Endodermal cell (in vitro differentiated cells): ENCODE measurements at places on chromosomes 6 and 20.

- no peak for DNase-seq
Measured at GRCh38 chr6:169048185-169048864, 205.3 kb downstream of the THBS2 start.

DNA sequence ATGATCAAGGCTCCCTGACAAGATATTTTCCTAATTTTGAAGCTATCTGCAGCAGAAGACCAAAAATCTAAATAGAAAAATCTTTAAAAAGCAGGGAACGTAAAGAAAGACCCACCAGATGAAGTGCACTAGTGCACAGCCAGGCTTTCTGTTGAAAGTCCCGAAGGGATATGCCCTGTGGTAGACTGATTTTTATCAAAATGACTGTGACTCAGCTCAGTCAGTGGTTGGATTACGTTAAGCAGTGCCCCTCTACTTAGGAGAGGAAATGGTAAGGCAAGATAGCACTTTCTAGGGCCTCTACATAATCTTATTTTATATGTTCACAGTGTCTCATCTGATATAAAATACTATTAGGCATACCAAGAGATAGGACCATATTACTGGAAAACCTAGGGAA, 123.4 kb upstream of the RAB32 start:
- DNase-seq = no peak

DNA sequence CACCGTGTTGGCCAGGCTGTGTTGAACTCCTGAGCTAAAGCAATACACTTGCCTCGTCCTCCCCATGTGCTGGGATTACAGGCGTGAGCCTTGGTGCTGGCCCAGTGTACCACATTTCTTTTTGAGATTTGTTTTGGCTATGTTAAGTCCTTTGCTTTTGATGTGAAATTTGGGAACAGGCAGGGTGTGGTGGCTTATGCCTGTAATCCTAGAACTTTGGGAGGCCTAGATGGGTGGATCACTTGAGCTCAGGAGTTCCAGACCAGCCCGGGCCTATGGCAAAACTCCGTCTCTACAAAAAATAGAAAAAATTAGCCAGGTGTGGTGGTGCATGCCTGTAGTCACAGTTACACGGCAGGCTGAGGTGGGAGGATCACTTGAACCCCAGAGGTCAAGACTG, 40.2 kb downstream of the GINS1 start:
- no peak for DNase-seq

DNA sequence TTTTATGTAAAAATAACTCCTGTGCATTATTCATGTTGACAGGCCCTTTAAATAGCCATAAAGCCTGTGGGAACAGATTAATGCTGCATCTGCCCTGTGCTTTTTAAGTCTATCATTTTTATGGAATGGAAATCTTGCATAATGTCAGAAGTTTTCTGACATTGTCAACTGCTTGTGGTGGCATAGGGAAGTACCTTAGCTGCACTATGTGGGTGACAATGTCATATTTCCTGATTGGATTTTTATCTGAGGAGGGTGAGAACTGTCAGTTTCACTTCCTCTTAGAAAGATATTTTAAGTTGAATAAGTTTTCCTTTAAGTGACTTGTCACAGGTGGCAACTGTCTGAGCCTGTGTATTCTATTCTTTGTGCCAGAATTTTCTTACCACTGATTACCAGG, 267.9 kb downstream of the PLCB1 start:
- no peak for DNase-seq

DNA sequence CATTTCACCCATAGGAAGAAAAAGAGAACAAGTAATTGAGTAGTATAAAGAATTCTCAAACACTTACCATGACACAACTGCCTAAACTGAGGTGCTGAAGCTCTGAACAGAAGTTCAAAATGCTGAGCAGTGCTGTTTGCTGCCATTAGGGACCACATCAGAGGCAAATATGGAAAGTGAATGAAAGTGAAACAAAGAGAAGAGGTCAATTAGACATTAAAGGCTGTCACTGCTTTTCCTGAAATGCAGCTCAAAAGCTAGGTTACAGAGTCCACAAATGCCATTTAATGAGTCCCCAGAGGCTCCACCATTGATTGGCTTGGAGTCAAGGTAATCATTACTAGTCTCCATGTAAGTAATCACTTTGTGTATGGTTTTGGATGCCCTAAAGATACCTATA, 46.1 kb downstream of the POU3F2 start:
- DNase-seq = no peak

DNA sequence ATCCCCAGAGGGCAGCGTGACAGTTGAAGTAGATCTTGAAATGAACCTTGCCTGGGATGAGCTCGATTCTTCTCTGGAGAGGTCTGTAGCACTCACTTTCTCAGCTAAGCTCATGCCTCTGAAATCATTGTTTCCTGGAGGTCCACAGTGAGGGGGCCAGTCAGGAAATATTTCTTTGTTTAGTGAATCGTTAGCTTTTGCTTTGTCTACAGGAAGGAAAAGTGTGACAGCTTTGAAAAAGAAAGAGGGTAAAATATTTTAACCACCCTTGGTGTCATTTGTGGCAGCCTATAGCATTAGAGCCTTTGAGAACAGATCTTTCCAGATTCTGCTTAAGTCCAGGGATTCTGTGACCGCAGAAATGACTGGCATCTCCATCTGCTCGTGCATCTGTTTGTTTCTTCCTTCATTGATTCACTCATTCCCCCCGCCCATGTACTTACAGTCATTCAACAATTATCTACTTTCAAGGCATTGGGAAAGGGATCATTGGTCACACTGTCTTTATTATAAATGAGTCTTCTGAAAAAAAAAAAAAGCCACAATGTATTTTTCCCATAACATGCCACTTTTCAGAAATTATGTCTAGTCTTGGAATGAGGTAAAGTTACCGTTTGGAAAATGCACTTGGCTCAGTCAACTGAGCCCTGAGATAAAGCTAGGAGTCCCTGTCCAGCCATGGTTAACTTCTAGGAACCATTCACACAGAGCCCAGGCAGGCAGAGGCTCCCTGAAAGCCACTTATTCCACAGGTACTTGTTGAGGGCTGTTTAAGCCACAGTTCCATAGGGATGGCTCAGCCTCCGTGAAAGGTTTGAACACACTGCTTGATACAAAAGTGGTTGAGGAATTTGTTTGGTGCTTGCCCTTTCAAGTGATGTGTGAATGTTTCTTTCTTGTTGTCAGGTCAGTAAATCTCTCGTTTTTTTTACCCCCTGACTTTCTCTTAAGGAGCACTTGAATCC, 86.0 kb downstream of the TIAM2 start:
- DNase-seq = peak; percentile 69

DNA sequence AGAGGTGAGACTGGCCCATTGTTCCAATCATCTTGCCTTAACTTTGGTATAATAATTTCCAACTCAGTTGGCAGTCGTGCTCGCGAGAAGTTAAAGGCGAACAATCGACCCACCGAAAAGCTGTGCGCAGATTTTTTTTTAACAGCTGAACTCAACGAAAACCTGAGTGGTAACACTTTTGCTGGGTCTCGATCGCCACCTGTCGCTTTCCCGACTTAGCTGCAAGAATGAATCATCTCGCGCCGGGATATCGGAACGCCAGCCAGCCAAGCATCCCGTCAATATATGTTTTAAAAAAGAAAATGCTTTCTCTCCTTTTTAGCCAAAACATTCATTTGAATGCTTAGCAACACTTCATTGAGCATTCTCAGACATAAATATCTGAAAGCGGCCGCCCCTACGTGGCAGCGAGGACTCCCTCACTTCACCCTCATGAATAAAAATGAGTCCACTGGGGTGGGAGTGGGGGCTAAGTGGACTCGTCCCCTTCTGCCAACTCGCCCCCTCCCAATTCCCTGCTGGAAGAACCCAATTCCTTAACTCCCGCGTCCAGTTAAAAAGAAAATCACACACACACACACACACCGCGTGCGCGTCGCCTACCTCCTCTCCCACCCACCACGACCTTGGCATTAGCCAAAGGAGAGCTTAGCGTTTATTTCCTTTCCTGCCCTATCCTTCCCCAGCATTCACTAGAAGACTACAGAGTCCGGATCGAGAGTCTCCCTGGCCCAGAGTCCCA, 1.5 kb downstream of the COL12A1 start:
- DNase-seq = peak; percentile 92

GRCh38 chr6:1382331-1382882, 7.0 kb upstream of the FOXF2 start:
- DNase-seq = peak; percentile 76

- peak; percentile 94 for DNase-seq
Measured at GRCh38 chr6:30882759-30883684, 1.3 kb upstream of the DDR1 start.

DNA sequence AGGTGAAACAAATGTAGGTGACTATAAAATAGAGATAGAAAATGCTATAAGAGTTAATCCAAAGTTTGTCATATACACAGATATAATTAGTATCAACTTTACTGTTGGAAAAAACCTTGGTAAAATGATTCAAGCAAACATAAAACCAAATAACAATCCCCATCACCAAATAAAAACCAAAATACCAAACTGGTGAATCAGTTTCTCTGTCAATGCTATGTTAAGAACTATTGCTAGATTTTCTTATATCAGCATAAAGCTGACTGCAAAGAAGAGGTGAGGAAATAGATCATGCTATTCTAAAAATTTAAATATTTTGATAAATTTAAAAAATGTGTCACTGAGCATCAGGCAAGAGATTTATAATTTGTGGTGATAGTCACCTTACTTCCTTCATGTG, 658.4 kb downstream of the PHF3 start:
- DNase-seq = no peak

- DNase-seq = no peak
Measured at GRCh38 chr20:50865591-50865990, 65.6 kb downstream of the ADNP start.

GRCh38 chr6:36999061-36999750, 6.2 kb upstream of the FGD2 start:
- DNase-seq = no peak

DNA sequence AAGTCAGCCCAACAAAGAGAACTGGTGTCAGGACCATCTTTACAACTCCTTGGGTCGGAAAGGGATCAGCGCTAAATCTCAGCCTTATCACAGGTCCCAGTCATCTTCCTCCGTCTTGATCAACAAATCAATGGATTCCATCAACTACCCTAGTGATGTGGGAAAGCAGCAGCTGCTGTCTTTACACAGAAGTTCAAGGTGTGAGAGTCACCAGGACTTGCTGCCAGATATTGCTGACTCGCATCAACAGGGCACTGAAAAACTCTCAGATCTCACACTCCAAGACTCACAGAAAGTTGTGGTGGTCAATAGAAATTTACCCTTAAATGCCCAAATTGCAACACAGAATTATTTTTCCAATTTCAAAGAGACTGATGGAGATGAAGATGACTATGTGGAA, 25.3 kb upstream of the MTHFD1L start:
- no peak for DNase-seq

- no peak for DNase-seq
Measured at GRCh38 chr6:7494638-7495037, 46.8 kb upstream of the DSP start.

DNA sequence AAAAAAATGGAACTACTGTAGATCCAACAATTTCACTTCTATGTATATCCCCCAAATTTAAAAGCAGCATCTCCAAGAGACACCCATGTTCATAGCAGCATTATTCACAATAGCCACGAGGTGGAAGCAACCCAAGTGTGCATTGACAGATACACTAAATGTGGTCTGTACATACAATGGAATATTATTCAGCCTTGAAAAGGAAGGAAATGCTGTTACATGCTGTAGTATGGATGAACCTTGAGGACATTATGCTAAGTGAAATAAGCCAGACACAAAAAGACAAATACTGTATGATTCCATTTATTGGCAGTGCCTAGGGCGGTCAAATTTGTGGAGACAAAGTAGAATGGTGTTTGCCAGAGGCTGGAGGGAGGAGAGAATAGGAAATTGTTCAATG, 34.2 kb downstream of the CAP2 start:
- DNase-seq = no peak

DNA sequence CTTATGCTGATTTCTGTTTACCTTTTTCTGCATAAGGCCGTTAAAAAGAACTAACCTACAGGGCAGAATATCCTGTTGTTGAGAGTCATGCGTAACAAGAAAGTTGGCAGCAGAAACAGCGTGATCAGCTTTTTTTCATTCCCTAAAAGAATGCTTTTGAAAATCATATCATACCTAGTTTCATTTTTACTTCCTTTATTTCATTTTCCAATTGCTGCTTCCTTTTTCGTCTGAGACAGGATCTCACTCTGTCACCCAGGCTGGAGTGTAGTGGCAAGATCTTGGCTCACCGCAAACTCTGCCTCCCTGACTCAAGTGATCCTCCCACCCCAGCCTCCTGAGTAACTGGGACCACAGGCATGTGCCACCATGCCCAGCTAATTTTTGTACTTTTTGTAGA, 4.1 kb downstream of the CALHM6 start:
- DNase-seq = no peak

DNA sequence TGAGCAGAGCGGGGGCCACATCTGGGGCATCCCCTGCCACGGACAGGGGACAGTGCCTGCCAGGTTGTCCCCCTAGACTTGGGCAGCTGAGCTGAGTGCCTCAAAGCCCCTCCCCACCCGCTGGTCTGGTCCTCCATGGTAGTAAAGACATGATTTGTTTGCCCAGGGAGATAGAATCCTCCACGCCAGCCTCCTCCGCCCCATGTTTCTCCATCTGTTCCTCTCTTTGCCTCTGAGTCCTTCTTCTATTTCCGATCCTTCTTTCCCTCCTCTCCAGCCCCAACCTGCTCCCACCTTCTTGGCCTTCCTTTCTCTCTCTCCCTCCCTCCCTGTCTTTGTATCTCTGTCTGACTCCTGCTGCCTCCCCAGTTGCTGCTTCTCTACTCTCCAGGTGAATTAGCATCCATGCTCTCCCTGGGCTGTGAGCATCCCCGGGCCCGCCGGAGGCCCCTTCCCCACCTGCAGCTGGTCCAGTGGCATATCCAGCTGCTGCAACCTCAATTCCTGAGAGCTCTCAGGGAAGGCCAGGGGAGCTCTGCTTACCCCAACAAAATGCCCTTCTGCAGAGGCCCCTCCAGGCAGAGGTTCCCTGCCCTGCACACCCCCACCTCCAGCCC, 45.8 kb downstream of the CPNE5 start:
- DNase-seq = no peak

DNA sequence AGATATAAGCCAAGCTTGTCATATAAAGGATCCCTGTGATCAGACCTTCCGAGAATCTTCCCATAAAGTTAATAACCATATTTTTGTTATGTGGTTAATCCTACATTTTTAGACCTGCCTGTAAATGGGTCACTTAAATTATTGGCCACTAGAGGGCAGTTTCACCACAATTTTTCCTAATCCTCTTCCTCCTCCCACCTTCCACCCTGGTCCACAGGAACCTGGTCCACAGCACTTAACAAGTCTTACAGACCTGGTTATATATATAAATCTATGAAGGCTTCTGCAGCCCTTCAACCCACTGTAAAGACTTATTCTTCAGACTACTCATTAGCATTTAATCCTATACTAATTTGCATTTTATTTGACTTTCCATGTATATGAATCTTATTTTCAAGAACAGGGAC, 28.3 kb downstream of the MRS2 start:
- DNase-seq = peak; percentile 66
